Hematopoietic multipotent progenitor cell treated with erythropoietin and hydrocortisone succinate and interleukin-3 and kit ligand, for 4 days (in vitro differentiated cells): ENCODE measurements at places on chromosomes 6 and 20.

GRCh38 chr20:54197621-54198604 lies 10.0 kb upstream of the PFDN4 start:
- DNase-seq: peak; percentile 65

DNA sequence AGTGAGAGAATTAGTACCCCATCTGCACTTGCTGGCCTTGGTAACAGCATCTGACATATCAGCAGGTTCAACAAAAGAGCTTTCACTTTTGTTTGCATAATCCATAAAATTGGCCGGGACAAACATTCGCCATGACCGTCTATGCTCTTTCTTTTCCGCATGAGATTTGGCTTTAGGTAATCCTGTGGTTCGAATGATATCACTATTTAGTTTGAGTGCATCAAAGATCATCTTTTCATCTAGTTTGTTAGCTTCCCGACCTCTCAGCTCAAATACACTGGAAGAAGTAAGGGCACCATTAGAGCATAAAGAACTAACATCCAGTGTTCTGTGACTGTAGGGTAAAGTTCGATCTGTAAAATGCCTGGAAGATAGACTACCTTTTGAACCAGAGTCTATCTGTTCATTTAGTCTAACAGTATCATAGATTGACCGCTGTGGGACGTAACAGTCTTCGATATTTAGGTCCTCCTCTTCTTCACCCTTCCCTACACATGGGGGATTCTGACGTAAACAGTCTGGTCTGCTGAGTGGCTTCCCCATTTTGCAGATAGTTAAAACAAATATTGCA lies 101.6 kb downstream of the DST start:
- DNase-seq: peak; percentile 57

DNA sequence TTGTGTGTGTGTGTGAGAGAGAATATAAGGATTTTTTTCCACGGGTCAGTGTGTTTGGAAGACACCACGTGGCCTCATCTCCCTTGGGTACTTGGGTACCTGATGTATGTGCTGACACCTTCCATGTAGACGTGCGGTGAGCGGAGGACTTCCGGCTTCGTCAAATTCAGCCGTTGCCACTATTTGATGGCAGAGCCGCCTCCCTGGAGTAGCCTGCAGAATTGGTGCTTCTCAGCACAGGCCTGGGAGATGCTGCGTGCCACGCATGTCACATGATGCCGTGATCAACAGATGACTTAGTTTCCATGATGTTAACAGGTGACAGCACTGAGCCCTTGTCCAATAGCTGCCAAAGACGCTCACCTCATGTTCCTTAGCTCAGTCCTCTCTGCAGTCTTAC lies 69.4 kb downstream of the CDH4 start:
- DNase-seq: no peak

GRCh38 chr6:129115471-129115870 lies 232.5 kb downstream of the LAMA2 start:
- no peak for DNase-seq

DNA sequence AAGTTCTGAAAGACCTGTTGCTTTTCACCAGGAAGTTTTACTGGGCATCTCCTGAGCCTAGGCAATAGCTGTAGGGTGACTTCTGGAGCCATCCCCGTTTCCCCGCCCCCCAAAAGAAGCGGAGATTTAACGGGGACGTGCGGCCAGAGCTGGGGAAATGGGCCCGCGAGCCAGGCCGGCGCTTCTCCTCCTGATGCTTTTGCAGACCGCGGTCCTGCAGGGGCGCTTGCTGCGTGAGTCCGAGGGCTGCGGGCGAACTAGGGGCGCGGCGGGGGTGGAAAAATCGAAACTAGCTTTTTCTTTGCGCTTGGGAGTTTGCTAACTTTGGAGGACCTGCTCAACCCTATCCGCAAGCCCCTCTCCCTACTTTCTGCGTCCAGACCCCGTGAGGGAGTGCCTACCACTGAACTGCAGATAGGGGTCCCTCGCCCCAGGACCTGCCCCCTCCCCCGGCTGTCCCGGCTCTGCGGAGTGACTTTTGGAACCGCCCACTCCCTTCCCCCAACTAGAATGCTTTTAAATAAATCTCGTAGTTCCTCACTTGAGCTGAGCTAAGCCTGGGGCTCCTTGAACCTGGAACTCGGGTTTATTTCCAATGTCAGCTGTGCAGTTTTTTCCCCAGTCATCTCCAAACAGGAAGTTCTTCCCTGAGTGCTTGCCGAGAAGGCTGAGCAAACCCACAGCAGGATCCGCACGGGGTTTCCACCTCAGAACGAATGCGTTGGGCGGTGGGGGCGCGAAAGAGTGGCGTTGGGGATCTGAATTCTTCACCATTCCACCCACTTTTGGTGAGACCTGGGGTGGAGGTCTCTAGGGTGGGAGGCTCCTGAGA lies at the start of gene HFE:
Gene HFE (plus strand): TSS at position 146 of the 832 bp plus-strand sequence. CDS start 12 bp downstream, at position 158.
- DNase-seq: peak; percentile 58

GRCh38 chr6:87714093-87714842 lies 12.2 kb upstream of the AKIRIN2 start:
- DNase-seq: no peak

DNA sequence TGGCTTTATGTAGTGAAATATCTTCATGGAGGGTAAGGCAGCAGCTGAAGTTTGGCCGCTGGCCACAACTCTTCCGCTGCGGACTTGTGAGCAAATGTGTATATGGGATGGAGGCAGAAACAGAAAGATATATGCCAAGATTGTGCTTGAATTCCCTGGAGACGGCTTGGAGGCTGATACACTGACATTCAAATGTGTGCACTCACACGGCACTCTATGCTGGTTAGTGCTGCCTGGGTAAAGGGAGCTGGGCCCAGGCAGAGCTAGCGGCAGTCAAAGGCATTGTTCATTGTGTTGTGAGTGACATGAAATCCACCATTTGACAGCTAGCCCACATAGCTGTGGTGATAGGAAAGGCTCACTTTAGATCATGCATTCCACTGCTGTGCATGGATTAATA lies 202.7 kb downstream of the CLIC5 start:
- DNase-seq: no peak

DNA sequence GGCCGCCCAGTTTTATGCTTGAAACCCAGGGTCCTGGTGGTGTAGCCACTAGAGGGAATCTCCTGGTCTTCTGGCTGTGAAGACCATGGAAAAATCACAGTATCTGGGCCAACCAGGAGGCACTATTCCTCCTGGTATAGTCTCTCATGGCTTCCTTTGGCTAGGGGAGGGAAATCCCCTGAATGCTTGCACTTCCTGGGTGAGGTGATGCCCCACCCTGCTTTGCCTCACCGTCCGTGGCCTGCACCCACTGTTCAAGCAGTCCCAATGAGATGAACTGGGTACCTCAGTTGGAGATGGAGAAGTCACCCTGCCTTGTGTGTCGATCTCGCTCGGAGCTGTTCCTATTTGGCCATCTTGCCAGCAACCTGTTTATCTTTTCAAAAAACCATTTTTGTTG lies 10.1 kb upstream of the ZNF337 start:
- DNase-seq: no peak

DNA sequence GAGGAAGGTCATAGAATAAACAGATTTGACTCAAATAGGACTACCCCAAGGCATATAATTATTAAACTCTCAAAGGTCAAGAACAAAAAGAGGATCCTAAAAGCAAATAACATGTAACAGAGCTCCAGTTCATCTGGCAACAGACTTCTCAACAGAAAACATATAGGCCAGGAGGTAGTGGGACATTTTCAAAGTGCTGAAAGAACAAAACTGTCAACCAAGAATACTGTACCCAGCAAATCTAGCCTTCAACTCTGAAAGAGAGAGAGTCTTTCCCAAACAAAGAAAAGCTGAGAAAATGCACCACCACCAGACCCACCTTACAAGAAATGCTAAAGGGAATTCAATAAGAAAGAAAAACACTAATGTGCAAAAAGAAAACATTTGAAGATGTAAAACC lies 11.9 kb downstream of the NQO2 start:
- no peak for DNase-seq

GRCh38 chr6:85923013-85923430 lies 280.3 kb upstream of the SYNCRIP start:
- peak; percentile 69 for DNase-seq

DNA sequence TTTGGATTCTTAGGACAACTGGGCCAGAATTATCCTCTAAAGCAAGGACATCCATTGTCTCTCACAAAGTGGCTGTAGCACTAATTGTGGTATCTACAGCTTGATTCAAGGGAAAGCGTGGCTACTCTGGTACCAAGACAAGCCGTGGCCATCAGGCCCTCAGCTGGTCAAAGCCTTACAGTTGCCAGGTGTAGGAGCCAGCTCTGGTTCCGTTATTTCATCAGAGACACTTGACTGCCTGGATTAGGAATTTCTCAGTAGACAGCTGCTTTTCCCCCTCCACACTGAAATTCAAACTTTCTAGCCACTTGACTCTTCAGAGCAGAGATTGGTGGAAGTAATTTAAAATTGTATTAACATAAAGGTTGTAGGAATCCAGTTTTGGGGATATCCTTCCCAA lies 104.2 kb downstream of the ANKS1A start:
- DNase-seq: no peak

- peak; percentile 76 for DNase-seq
These were observed 20.4 kb upstream of the BPIFB1 start for GRCh38 chr20:33262658-33263065.

DNA sequence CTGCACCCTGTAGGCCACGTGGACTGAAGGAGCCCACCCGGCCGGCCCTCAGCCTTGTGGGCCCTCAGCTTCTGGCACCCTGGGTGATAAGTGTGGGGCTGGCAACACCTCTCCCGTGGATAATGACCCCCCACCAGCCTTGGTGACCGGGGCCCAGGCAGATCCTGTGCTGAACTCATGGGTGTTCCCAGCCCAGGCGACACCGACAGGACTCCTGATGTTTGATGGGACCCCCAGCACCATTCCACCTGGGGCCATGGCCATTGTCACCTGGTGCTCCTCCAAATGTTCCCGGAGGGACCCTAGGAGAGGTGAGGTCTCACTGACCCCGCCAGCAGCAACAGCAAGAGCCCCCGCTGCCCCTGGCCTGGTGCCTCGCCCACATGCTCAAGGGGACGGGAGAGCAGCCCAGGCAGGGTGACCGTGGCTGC lies 19.4 kb upstream of the FRMD1 start:
- DNase-seq: no peak
